ENCODE measurements at places on chromosomes 3 and 15.

- no peak for DNase-seq
Observed at GRCh38 chr3:177460047-177460446, 262.8 kb upstream of the TBL1XR1 start.

GRCh38 chr15:52139599-52140462 is 27.3 kb upstream of the BCL2L10 start:
- DNase-seq = no peak

DNA sequence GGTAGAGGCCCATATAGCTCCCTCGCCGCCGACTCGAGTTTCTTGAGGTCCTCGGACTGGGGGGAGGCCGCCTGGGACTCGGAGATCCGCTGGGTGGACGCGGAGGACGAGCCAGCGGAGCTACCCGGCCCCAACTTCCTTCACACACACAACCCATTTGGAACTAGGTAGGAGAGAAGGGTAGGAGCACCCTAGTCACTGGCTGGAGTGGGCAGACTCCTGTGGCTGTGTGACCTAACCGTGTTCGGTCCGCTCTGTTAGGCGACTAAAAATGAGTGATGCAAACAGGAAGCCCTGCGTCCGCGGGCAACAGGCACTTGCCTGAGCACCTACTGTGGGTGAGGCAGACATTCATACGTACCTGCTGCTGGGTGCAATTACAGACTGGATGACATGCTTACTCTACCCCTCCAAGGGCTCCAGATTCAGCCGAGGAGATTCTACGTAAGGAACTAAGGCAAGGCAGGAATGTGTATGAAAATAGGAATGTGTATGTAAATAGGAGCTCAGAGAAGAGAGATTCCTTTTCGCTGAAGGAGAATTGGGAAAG is 4.6 kb upstream of the SIN3A start:
- DNase-seq = no peak

DNA sequence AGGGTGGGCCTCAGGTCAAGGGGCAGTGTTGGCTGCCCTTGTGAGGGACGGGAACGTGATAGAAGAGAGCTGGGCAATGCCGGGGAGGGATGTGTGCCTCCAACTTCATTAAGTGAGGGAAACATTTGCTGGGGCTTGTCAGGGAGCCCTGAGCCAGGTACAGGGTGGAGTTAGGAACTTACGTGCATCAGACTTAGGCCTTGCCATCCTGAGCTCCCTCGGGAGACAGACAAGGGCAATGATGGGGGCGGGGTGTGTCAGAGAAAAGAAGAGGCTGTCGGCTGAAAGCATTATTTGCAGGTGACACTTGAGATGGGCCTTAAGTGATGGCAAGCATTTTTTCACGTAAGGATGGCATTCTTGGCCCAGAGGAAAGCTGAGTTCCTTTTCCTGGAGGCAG is 1.6 kb downstream of the FAM131A start:
- no peak for DNase-seq

- no peak for DNase-seq
Observed at GRCh38 chr3:11631820-11632219, 11.9 kb downstream of the VGLL4 start.

DNA sequence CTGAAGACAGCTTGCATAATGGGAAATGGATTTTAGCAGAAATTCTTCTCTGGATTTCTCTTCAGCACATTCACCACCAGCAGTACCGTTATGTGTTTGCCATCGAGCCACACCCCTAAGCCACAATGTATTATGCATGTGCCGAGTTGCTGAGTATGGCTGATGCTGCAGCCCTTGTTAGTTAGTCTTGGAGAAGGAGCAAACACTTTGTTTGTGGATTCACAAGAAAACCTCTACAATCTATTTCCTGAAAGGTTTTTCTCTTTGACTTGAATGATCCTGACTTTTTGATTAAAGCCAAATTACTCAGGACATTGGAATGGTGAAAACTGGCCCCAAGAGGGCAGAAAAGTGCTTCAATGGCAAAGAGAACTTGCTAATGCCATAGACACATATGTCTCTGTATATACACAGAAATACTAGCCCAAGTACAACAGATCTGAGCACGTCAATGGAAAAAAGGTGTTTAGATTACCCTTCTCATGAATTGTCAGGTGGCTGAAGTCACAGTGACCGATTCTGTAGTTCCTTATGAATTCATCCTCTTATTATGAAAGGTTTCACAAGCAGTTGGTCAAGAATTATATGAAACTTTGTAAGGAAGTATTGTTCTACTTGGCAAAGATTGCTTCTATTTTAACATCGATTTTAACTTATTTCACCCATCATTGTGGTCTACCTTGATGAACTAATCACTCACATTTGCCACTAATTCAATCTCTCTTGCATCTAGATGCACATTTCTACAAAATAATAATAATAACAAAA is 103.0 kb downstream of the P3H2 start:
- DNase-seq = peak; percentile 54

DNA sequence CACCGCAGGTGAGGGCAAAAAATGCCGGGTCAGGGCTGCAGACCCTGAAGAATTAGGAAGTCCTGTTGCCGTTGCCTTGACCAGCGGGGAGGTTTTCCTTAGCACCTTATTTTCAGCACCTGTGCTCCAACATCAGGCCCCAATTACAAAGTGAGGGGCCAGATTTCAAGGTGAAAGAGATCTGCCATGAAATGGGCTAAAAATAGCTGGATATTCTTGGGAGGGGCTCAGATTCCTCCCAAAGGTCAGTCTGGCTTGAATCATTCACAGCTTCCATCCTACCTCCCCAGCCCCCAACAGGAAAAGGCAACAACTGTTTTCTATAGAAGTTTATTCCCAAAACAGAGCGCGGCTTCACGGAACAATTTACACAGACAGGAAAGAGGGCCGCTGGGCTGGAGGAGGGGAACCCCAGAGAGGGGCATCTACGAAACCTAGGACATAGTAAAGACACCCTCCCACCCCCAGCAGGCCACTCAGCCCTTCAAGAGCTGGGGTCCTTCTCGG is 941 bp upstream of the SLC26A6 start:
- no peak for DNase-seq

DNA sequence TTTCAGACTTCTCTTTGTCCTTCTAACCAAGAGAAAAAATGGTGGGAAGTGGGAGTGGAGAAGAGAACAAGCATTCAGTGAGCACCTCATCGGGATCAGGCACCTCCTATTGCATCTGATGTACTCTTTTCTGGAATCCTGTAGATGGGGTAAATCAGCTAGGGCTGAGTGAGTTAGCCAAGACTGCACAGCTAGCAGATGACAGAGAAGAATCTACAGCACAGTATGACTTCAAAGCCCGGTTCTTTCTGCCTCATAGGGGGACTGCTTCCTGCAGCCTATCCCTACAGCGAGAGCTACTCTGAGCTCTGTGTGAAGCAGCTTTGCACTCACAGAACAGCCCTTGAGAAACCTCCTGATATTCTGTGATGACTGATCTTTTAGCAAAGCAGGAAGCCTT is 275.2 kb upstream of the MEIS2 start:
- DNase-seq = no peak

- DNase-seq = no peak
Observed at GRCh38 chr3:179449636-179450035, 1.6 kb downstream of the GNB4 start.
